ENCODE measurements at places on chromosomes 6 and 20.

GRCh38 chr6:35718911-35719381 lies 17.9 kb upstream of the ARMC12 start:
- DNase-seq: no peak

GRCh38 chr6:146050168-146050567 lies 21.3 kb downstream of the GRM1 start:
- no peak for DNase-seq

- DNase-seq: no peak
Measured at GRCh38 chr6:118712969-118713368, 61.6 kb upstream of the CEP85L start.

GRCh38 chr6:145895802-145896201 lies 68.4 kb downstream of the SHPRH start:
- DNase-seq: no peak

GRCh38 chr6:155349129-155349528 lies 34.8 kb upstream of the TFB1M start:
- DNase-seq: no peak

DNA sequence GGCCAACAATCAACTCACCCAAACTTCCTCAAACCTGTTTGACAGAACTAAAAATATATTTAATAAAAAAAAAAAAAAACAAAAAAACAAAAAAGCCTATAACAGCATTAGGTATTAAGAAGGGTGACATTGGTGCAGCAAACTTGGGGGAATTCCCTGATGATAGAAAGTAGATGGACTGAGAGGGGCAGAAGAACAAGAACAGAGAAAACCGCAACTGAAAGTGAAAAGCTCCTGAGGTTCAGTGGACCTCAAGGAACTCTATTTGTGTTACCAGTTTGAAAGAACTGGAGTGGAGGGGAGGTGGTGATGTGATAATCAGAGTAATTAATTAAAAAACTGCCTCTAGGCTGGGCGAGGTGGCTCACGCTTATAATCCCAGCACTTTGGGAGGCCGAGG lies 53.8 kb downstream of the MACROD2 start:
- DNase-seq: no peak

- no peak for DNase-seq
Measured at GRCh38 chr6:22353101-22353500, 56.3 kb upstream of the PRL start.

DNA sequence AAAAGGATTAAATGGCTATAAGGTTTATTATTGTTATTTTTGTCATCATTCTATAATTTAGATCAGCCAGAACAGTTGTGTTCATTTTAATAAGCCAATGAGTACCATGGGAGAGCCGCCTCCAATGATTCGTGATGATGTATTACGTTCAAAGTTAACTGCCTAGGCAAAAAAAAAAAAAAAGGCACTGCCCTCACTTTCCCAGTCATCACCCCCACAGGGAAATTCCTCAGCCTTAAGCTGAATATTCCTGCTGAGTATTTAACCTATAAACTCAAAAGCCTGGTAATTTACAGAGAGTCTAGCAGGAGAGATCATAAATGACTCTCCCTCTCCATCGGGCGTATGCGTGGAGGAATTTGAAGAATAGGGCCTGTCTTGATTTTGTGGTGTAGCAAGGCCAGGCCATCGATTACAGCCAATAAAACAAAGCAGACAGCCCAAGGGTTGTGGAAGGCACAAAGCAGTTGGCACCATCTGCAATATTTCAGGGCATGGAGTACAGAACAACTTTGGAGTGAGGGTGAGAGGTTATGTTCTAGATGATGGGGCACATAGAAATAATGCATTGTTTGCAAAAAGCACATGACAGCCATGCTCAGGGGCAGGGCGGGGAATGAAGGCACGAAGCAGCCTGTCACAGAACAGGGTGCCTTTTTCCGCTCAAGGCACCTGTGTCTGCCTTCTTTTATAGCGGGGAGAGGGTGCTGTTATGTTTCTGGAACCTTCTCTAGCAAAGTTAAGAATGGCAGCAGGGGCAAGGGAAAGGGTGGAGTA lies 138.2 kb upstream of the DTNBP1 start:
- DNase-seq: no peak

DNA sequence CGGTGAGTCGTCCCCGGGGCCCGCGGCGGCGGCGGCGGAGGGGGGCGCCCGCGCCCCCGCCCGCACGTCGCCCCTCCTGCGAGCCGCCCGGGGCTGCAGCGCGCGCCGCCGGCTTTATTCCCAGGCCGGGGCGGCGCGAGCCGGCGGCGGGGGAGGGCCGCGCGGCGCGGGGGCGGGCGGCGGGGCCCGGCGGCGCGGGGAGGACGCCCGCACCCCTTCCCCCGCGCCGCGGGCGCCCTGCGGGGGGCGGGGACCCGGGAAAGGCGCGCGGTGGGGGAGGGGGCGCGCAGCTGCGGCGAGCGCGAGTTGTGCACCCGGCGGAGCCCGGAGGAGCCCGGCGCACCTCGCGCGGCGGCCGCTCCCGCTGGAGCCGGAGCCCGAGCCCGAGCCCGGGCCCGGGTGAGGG lies 646 bp downstream of the HMGA1 start:
- peak; percentile 25 for DNase-seq

GRCh38 chr6:102355578-102355977 lies 962.1 kb downstream of the GRIK2 start:
- no peak for DNase-seq

GRCh38 chr20:4369798-4370124 lies 351.9 kb upstream of the PRND start:
- DNase-seq: no peak

GRCh38 chr6:25448965-25449538 lies 169.9 kb downstream of the CARMIL1 start:
- DNase-seq: no peak

DNA sequence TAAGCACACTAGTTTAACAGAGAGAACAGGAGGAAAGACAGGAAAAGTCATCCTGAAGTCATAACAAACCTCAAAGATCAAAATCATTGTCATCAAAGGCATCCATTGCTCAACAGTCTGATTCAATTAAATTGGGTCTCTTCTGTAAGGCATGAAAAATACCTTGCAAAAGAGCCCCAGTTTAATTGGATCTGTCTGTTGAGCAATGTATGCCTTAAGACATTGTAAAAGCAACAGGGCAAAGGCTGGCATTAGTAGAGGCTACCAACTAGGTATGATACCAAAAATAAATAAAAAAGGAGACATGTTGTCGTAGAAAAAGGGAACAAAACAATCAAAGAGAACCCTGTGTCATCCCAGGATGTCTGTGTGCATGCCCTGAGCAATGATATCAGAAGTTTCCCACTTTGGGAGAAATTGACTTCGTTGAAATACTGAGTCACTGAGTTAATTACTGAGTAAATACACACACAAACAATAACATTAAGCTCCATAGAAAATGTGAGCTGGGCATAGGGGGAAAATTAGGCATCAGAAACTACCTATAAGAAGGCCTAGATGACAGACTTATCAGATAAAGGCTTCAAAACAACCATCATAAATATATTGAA lies 1013.8 kb upstream of the CITED2 start:
- DNase-seq: no peak

DNA sequence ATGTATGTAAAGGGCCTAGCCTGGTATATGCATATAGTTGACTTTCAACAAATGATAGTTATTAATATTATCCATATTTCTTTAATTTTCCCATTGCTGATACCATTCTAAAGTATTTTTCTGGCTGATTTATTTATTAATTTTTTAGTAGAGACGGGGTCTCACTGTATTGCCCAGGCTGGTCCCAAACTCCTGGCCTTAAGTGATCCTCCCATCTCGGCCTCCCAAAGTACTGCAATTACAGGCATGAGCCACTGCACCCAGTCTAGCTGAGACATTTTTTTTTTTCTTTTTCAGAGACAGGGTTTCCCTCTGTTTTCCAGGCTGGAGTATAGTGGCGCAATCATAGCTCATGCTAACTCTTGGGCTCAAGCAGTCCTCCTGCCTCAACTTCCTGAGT lies 29.8 kb upstream of the MROH8 start:
- DNase-seq: no peak

DNA sequence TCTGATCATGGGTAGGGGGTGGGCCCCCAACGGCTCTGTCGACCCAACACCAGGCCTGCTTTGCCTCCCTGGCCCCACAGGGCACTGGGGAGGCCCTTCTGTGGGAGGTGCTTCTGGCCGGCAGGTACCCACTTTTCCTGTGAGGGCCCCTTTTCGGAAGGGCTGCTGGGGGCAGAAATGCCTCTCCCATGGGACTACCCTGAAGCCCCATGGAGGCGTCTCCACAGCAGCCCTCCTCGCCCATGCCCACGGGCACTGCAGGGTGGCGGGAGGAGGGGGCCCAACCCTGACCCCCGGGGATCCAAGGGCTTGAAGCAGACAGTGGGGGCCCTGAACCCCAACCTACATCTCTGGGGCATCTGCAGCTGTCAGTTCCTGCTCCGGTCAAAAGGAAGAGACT lies 2.3 kb downstream of the BIRC7 start:
- no peak for DNase-seq

DNA sequence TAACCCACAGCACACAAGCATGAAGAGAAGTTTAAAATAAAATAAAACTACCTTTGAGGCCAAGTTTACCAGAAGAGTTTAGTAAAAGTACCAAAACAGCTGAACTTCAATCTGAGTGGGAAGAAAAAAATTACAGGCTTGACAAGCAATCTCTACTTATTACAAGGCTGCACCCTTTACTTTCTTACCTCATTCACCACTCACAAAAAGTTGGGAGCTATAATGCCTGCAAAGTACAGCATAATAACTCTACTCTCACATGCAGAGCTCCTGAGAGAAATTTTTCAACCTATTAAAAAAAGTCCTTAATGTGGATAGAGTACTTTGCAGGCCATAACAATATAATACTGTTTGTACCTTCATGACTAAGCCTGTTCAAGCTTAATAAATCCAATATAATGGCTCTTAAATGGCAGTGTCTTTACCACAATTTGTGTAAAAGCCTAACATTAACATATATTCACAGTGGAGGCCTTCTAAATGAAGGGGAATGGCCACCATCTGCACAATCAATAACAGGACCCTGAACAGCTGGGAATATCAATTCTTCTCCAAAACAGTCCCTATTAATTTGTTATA lies 103.1 kb downstream of the DST start:
- DNase-seq: no peak

DNA sequence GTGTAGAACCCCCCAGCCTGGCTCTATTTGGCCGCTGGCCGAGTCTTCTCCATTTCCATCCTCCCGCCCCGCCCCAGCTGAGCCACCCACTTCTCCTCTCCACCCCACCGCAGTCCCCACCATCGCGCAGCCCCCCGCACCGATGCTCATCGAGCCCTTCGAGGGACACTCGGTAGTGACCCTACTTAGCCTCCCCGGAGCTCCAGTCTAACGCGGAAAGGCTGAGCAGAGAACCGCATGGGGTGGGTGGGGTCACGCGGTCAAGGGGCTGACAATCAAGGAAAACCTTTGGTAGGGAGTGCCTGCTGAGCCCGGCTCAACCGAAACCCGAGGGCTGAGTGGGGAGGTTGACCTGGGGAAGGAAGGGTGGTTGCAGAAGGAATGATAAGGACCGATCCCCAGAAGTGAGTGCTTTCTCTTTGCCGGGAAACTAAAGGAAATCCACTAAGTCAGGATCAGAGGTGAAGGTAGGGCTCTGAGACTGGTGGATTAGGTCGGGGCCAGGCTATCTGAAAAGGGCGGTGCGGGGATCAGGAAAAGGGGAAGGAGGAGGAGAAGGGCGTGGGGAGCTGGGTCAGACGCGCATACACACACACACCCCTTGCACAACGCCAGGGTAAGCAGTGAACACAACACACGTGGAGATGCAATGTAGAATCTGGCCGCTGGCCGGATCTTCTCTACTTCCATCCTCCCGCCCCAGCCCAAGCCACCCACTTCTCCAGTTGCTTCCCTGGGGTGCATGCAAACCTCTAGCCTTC lies 49.8 kb downstream of the CPXM1 start:
- DNase-seq: no peak

GRCh38 chr6:32167761-32168262 lies 3.4 kb downstream of the EGFL8 start:
- DNase-seq: no peak

DNA sequence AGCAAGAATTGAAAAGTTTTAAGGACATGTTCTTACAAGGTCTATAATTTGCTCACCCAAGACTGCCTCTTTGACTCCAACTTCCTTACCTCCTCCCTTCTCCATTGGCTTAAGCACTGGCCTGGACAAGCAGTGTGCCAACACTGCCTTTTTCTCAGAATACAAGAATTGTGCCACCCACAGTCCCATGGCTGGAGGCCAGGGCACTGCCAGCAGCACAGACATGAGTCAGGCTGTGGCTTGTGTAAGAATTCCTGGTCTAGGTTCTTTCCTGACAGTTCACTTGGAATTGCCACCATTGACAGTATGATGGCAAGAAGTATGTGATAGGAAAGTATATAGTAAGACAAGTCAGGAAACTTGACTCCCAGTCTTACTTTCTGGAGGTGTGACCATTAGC lies 202.7 kb upstream of the MARCKS start:
- no peak for DNase-seq

DNA sequence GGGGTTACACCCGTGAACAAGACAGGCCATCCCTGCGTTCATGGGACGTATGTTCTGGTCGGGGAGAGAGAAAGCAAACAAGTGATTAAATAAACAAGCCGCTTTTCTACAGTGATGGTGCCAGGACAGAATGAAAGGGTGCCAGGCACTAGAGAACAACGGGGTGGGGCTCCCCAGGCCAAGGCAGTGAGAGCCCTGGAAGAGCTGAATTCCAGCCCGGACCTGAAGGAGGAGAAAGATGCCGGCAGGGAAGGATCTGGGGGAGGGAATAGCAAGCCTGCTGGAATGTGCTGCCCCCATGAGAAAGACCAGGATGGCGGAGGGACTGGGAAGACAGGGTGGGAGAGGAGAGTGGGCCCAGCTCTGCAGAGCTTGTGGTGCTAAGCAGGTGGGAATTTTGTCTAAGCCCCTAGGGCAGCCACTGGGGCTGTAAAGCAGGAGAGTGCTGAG lies 7.5 kb downstream of the SNAI1 start:
- no peak for DNase-seq

- DNase-seq: no peak
Measured at GRCh38 chr6:40315060-40315459, 272.1 kb downstream of the LRFN2 start.

DNA sequence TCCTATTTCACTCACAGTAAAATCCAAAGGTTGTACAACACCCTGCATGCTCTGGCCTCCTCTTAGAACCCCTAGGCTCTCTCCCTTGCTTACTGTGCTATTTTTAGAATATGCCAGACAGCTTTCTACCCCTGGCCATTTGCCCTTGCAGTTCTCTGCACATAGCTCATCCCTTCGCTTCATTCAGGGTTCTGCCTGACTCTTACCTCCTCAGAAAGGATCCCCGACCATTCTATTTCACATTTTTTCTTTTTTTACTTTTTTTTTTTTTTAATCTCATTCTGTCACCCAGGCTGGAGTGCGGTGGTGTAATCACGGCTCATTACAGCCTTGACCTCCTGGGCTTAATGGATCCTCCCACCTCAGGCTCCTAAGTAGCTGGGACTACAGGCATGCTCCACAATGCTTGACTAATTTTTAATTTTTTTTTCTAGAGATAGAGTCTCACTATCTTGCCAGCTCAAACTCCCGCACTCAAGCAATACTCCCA lies 33.6 kb downstream of the COMMD7 start:
- no peak for DNase-seq

GRCh38 chr6:97689078-97689754 lies 406.2 kb upstream of the MMS22L start:
- DNase-seq: no peak
